NCI-H1048 (cell line): ENCODE measurements at places on chromosomes 13 and 19.

GRCh38 chr13:28584873-28585381 is 74.0 kb upstream of the POMP start:
- DNase-seq, result no peak

GRCh38 chr19:42174188-42174587 is 41.9 kb upstream of the POU2F2 start:
- DNase-seq, result no peak

DNA sequence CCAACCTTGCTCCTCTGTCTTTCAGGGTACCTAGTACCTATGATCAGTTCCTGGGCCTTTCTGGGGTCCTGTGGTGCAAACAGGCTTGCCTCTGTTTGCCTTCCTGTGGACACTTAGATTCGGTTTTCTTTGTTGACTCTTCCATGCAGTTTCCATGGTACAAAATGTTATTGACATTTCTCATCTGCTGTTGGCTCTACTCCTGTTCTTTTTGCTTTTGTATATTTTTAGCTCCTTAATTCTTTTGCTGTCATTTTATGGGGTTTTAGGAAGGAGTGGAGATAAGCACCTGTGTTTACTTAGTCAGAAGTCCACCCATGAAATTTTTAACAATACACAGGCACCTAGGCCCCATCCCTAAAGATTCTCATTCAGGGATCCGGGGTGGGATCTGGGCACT is 20.5 kb upstream of the CNMD start:
- DNase-seq, result no peak

DNA sequence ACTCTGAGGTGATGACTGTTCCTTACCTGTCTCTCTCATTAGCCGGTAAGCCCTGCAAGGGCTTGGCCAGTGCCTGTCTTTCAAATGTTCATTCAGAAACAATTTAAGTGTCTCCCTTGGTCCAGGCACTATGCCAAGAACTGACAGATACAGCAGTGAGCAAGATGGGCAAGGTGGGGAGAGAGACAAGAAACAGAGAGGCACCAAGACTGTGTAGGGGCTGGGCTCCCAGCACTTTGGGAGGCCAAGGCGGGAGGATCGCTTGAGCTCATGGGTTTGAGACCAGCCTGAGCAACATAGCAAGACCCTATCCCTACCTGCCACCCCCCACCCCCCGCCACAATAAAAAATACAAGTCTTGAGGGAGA is 1.3 kb upstream of the CCNE1 start:
- DNase-seq, result no peak

DNA sequence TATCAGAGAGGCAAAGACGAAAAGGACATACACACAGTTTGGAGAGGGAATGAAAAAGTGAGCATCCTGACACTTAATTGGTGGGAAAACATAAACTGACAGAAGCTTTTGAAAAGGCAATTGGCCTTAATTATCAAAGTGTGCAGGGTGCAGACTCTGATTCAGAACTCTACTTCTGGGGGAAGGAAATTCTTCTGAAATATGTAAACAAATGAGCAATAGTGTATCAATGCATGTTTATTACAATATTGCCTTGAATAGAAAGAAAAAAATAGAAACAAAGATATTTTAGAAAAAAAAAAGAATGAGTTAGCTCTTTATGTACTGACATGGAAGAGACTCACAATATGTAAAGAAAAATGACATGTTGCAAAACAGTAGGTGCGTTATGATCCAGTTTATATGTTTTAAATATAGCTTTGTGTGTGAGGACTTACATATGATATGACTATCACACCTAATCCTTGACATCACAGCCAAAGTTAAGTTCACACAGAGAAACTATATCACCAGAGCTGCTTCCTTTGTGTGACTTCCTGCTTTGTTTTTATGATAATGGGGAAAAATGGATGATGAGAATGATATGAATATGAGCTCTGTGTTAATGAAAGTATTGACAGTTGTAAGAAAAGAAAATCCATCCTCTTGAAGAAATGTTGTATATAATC is 182.4 kb downstream of the KCTD12 start:
- no peak for DNase-seq
